ENCODE measurements at places on chromosomes 5 and 9.

DNA sequence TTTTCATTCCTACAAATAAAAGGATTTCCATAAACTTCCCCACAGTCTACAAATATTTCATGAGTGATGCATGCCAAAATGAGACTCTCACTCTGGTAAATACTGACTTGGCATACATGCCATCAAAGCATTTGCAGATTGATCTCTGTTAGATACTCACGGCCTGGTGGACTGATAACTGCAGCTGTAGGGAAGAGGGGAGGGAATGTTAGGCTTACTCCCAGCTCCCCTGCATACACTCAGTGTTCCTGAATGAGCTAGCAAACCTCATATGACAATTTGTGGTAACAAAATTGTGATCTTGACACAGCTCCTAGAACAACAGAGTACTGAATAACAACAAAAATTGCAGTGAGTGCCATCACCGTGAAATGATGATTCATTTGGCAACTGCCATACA is 435.3 kb downstream of the NR2F1-AS1 start:
- no peak for DNase-seq

DNA sequence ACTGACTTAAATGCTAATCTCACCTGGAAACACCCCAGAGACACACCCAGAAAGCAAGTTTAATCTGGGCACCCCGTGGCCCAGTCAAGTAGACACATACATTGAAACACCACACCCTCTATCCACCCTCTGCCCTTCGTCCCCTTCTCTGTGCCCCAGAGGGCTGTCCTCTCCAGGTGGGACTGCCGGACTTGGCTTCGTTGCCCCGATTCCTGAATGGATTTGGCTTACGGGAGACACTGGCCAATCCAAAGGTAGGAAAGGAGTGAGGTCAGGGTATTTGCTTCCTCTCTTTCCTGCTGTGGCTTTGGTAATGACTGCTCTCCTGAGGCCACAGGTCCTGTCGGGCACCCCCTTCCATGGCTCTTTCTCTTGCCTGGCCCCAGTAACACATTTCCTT is 25.2 kb upstream of the COL27A1 start:
- no peak for DNase-seq

DNA sequence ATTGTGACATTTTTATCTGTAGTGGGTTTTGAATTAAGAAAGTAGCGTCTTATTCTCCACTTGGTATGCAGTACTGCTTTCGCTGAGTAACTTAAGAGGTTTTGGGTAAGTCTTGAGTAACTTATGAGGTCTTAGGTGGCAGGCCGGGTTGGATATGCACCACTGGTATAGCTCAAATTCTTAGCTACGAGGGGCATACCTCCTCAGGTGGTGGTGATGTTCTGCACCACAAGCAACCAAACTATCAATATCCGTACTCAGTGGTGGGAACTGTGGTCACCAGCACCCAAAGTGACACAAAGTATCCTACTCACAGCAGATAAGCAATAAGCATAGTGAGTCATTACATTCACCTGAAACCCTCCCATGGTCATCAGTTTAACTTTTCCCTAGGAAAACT is 13.7 kb downstream of the SMC2 start:
- DNase-seq, result no peak

GRCh38 chr9:132410642-132411041 is 631 bp downstream of the CFAP77 start:
- DNase-seq, result no peak

GRCh38 chr9:2859776-2860379 is 16.0 kb upstream of the PUM3 start:
- no peak for DNase-seq

GRCh38 chr9:104071589-104071988 is 22.5 kb upstream of the SMC2 start:
- no peak for DNase-seq

GRCh38 chr5:110371725-110372041 is 354.8 kb downstream of the TMEM232 start:
- no peak for DNase-seq

Measured in activated CD8-positive, alpha-beta memory T cell treated with anti-CD3 and anti-CD28 coated beads for 1 hour (primary cell).